Activated T-cell treated with anti-CD3 and anti-CD28 coated beads for 48 hours (primary cell): ENCODE measurements at places on chromosomes 3 and 15.

GRCh38 chr15:73114064-73114463 is 61.8 kb downstream of the NEO1 start:
- DNase-seq = no peak

DNA sequence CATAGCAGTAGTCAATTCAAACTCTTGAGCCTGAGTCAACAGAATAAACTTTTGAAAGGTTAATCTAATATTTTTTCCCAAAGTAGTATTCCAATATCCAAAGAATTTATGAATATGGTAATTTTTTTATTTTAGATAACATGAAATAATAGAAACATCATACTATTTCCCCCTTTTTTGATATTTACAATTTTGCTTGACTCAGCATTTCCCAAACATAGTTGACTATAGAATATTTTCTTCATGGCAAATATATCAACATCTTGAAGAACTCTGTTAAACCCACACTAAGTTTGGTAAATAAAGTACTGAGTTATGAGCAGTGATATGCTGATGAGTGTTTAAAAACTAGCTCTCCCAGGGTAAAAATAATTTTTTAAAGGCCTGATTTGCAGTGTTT is 380.0 kb upstream of the ARL6 start:
- no peak for DNase-seq

DNA sequence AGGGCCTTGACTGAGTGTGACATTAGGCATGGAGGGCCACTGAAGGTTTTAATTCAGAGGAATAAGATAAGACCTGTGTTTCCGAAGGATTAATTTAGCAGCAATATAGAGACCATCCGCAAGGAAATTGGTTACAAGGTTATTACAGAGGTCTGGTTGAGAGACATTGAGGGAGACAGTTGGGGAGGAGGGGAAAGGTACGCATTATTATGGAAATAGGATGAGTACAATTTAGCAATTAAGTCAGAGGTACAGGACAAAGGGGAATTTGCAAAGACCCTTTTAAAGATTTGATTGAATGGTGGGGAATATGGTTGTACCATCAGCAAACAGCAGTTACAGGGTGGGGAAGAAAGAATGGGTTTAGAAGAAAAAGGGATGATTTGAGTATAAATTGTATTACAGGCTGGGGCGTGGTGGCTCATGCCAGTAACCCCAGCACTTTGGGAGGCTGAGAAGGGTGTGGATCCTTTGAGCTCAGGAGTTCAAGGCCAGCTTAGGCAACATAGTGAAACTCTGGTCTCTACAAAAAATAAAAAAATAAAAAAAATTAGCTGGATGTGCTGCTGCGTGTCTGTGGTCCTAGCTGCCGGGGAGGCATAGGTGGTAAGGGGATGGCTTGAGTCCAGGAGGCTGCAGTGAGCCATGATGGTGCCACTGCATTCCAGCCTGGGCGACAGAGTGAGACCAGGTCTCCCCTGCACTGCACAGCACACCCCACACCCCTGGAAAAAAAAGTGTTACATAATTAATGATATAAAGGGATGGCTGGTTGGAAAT is 11.3 kb downstream of the ARL8B start:
- no peak for DNase-seq

- no peak for DNase-seq
Observed at GRCh38 chr3:79247725-79248043, 520.1 kb downstream of the ROBO1 start.

GRCh38 chr15:67511606-67512005 is 9.3 kb upstream of the C15orf61 start:
- no peak for DNase-seq

DNA sequence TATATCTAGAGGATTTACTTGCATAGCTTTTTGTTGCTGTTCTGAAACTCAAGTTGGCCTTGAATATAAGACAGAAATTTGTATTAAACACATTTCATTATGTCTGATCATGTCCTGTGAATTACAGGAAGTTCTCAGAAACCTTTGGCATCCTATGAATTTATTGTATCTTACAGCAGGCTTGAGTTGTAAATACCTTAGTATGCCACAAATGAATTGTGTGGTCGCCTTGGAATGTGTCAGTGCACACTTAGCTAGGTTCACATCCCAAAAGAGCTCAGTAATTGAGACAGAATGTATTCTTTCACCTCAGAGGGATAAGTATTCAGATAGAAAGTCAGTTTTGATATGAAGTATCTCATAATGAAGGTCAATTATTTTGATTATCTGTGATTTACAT is 83.4 kb downstream of the NEK11 start:
- DNase-seq = no peak

- DNase-seq = no peak
Observed at GRCh38 chr3:39290255-39290654, 10.4 kb upstream of the CX3CR1 start.

DNA sequence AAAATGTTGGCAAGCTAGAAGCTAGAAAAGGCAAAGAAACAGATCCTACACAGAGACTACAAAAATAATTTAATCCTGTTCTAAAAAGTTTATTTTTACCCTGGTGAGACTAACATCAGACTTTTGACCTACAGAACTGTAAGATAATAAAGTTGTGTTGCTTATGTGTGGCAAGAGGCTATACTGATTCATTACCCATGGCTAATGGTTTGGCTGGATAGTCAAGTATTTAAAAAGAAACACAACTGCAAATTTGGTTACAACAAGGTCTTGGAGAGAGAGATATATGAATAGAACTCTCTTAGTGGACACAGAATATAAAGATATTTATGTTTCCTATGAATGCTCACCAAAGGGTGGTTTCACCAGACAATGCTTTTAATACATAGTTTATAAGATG is 364.2 kb upstream of the PLSCR5 start:
- DNase-seq = no peak

GRCh38 chr3:69376731-69377130 is 9.2 kb downstream of the FRMD4B start:
- DNase-seq = no peak

DNA sequence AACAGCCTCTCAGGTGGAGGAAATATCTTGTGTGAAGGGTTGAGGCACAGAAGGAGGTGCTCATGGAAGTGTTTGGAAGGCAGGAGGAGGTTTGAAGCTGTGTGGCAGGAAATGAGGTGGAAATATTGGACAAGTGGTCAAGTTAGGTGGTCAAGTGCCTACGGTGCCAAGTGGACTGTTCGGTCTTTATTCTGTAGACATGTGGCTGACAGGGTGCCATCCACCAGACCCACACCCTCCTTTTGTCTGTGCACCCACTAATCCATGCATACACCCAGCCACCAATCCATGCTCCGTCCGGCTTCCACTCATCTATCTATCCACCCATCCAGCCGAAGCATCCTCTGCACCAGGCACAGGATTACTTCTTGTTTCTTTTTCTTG is 2.2 kb downstream of the SLC6A20 start:
- no peak for DNase-seq

DNA sequence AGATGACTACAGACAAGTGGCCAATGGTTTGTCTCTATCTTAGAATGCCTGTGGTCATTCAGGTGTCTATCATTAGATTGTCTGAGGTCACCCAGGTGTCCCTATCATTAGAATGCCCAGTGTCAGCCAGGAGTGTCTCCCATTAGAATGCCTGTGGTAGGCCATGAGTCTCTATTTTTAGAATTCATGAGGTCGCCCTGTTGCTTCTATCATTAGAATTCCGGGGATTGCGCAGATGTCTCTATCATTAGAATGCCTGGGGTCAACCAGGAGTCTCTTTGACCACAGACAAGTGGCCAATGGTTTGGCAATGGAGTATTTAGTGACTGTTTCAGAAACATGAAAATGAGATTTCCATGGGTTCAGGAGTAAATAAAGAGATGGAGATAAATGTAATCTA is 7.6 kb downstream of the RTP2 start:
- no peak for DNase-seq

- DNase-seq = no peak
Observed at GRCh38 chr15:93770788-93771187, 460.6 kb upstream of the MCTP2 start.

GRCh38 chr3:52481819-52482521 is 13.2 kb upstream of the STAB1 start:
- DNase-seq = no peak

- no peak for DNase-seq
Observed at GRCh38 chr3:78706906-78707523, 1060.8 kb downstream of the ROBO1 start.

GRCh38 chr3:45775571-45776300 is 20.6 kb downstream of the SLC6A20 start:
- DNase-seq = no peak

GRCh38 chr15:99016680-99017321 is 9.2 kb upstream of the PGPEP1L start:
- DNase-seq = no peak

- DNase-seq = no peak
Observed at GRCh38 chr15:29115093-29115991, 154.3 kb downstream of the NSMCE3 start.

GRCh38 chr3:133475245-133476010 is 75.6 kb downstream of the BFSP2 start:
- no peak for DNase-seq

DNA sequence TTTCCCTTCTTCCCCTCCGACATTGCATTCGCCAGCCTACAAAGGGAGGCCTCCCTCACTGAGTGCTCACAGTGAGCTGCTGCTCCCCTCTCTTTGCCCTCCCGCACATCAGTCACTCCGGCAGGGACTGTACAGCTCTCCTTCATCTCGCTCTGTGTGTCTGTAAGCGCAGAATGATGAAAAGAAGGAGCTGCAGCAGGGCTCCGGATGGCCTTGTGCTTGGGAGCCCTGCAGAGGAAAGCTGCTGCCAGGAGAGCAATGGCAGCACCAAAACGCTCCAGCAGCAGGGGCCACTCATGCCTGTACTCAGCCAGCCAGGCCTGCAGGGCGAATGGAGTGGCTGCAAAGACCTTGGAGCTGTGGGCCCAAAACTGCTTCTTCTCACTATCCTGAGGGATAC is 107.0 kb upstream of the NSMCE3 start:
- DNase-seq = no peak

DNA sequence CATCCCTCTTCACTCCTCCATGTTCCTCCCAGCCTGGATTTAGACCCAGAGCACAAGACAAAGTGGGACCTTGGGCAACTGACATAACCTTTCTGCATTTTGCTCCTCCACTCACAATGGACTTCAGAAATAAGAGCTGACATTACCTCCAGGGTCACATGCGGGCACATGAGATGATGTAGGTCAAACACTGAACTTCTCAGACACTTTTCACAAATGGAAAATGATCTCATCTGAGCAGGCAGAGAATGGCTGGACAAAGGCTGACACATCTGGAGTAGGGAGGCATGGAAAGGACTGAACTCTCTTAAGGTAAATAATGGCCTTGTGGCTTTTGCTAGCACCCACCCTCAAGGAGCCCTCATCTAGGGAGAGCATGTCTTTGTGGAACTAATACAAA is 849.2 kb upstream of the CFAP20DC start:
- DNase-seq = no peak

DNA sequence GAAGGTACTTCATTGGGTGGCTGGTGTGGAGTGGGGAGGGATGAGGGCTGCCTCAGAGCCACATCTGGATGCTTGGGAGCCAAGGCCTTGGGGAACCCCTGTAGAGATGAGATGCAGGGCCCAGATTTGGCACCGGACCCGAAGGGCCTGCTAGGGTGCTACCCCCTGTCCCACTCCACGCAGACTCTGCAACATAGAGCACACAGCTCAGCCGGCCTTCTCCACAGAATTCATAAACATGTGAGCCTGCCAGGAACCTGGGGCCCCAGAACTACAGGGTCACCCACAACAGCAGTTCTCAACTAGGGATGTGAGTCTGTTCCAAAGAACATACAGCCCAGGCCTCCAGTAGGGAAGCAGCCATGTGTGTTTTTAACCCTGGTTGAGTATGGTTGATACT is 62.8 kb downstream of the LRIG1 start:
- DNase-seq = no peak

DNA sequence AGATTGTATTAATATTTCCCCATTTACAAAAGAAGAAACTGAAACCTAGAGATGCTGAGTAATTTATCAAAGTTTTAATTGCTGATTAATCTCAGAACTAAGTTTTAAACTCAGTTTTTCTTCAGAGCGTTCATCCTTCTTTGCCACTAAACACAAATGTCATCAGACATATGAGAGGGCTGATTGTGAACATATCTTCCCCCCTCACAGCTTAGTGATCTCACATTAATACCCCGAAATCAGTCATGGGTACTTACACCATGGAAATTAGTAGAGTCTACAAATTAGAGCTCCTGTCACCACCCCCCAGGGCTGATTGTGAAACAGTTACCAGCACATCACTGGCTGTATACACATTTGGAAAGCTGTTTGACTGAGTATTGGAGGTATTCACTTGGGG is 189.3 kb upstream of the SGO1 start:
- no peak for DNase-seq

DNA sequence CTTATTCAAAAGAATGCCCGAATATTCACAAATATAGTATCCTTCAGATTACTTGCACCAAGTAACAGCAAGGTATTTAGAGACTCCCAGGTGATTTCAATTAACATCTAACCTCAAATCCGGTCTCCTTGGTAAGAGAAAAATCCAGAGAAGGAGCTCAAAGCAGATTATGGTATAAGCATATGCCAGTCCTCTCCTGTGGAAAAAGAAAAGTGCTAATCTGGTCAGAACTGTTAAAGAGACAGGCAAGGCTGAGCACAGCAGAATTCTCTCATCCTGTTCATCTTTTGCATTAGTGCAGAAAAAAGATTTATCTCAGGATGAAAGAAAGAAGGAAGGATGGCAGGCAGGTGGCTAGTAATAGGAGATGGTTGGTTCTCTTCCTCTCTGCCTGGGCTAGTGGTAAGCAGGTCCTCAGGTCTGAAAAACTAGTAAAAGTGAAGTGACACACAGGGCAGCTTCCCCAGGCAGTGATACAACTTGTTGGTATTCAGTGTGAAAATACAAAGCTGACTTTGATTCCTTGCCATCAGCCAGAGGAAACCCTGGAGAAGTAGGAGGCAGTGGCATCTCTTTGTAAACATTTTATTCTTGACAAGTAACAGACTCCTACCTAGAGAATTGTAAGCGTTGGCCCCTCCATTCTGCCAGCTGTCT is 14.2 kb downstream of the ATXN7 start:
- DNase-seq = no peak

DNA sequence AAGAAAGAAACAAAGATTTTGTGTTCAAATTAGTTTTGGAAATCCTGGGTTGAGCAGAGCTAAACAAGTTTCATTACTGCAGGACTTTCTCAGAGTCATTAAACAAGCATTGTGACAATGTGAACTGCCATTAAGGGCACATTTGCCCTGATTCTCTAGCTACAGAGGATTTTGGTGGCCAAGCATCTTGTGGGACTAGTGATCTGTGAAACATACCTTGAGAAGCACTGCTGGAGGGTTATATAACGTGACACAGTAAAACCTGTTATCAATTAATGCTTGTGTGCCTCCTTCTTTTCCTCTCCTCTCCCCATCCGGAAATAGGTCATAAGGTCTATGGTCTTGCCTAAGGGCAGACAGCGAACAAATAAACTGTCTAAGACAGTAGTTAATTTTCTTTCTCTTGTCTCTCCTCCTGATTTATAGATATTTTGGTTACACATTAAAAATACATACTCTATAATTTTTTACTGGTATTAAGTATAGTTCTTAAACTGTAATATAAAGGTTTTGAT is 167.3 kb upstream of the NANOGP8 start:
- DNase-seq = no peak

GRCh38 chr3:11718637-11719405 is 75.1 kb upstream of the VGLL4 start:
- peak; percentile 31 for DNase-seq
